Naive thymus-derived CD8-positive, alpha-beta T cell (primary cell): ENCODE measurements at places on chromosomes 16 and 17.

- DNase-seq = no peak
Observed at GRCh38 chr16:68319185-68319908, 8.5 kb downstream of the PRMT7 start.

- no peak for DNase-seq
Observed at GRCh38 chr16:54051821-54052220, 234.8 kb downstream of the IRX3 start.

- DNase-seq = no peak
Observed at GRCh38 chr16:84827131-84827574, 7.4 kb downstream of the CRISPLD2 start.

GRCh38 chr16:48146131-48146530 is 9.7 kb downstream of the ABCC12 start:
- DNase-seq = no peak

DNA sequence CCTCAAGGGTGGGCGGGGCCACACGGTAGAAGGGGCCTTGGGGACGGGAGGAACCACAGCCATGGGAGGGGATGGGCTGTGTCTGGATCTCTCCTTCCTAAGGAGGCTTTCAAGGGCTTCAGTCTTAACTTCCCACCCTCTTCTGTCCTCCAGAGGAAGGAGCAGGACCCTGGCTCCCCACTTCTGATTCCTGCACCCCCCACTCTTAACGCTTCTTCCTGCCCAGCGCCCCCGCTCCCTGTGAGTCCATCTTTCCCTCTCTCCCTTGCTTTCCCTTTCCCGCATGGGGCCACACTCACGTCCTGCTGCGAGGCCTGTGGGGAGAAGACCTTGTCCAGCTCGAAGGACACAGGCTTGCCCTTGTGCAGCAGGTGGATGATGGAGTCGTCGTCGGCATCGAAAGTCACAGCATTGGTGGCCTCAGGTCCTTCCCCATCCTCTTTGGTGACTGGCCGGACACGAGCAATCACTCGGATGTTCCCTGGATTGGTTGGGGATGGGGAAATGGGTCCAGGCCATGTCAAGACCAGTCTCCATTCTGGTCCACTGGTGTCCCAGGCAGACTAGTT is 29.7 kb downstream of the KATNB1 start:
- DNase-seq = no peak

DNA sequence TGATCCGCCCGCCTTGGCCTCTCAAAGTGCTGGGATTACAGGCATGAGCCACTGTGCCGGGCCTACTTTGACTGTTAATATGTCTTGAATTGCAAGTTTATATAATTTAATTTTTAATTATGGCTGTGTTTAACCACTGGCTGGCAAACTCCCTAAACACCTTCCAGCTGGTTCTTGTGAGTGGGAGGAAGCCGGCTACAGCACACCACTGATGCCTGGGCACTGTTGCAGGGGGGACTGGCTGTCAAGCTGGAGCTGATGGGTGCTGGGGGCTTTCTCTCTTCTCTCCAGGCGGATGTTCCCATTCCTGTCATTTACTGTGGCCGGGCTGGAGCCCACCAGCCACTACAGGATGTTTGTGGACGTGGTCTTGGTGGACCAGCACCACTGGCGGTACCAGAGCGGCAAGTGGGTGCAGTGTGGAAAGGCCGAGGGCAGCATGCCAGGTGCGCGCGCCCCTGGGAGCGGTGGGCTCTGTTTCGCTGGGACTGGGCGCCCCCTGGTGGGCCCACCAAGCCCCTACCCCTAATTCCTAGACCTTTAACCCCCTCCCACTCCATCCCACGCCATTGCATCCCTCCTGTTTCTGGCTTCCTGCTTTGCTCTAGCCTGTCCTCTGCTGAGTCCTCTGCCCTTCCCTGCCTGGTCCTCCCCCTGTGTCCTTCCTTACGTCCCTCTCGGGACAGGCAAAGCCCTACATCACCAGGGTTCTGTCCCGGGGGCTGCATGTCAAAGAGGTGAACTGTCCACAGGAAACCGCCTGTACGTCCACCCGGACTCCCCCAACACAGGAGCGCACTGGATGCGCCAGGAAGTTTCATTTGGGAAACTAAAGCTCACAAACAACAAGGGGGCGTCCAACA is 9.5 kb downstream of the TBX21 start:
- peak; percentile 32 for DNase-seq
